RPMI8226 (cell line): ENCODE measurements at places on chromosomes 3 and 15.

DNA sequence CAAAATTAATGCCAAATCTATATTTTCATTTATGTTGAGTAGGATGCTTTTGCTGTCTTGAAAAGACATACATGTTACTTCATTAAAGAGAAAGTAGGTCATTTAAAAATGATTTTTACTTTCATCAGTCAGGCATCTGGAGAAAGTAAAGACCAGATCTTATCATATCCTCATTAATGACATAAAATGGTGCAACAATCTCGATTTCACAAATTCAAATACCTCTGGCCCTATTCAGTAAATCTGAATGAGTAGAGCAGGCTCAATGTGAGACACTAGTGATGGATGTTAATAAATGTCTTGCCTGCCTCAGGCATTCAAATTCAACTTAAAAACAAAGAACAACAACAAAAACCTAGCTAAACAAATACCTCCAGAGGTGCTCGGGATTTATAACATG lies 714.1 kb downstream of the NAALADL2 start:
- DNase-seq, result no peak

DNA sequence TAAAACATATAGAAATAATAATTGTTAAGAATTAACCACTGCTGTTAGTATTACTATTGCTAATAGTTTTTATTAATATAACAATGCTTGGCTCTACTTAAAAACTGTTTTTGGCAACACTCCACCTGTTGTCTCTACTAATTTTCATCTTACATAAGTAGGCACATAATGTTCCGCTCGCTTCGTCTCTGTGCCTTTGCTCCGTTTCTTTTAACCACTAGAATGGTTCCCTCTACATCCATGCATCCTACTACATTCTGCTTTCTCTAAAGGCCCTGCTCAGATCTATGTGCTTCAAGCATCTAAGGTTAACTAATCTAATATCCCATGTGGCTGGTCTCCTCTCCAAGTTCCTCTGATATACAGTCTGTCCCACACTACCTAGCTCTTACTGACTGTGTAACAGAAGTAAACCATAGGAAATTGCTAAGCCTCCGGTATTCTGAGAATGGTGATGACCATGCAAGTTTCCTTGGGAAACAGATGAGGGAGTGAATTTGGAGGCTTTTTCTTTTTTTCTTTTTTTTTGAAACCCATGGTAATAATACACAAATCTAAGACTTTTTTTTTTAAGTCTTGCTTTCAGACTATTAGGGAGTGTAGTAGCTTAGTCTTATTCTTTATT lies 138.3 kb downstream of the P3H2 start:
- no peak for DNase-seq

DNA sequence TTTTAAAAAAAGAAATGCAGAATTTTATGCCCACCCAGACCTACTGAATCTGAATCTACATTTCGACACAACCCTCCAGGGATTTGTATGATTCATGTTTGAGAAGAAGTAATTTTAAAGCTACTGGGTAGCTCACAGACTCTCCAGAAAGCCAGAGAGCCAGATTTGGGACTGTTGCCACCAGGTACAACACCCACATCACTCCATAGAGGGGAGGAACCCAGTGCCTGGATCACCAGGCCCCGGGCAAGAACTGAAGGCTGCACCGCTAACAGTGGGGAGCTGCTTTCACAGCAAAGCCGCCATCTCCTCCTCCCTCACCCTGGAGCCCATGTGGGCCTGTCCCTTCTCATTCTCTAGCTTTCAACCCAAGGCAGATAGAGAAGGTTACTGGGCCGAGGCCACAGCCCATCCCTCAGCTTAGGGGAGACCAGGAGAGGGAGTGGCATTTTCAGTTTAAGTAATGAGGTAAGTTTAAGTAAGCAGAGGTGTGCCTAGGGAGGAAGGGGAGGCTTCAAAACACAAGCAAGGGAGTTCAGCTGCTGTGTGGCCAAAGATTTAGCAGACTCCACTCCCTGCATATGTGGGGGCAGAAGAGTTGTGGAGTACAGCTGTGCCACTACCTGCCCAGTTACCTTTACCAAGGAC lies 109.8 kb downstream of the IL12A start:
- DNase-seq, result no peak

- DNase-seq, result no peak
Observed at GRCh38 chr3:132509506-132509905, 87.6 kb upstream of the ACKR4 start.

- no peak for DNase-seq
Observed at GRCh38 chr3:187726564-187726963, 18.7 kb downstream of the BCL6 start.

- DNase-seq, result no peak
Observed at GRCh38 chr15:80429964-80430363, 25.8 kb downstream of the ARNT2 start.

GRCh38 chr3:16411441-16411840 lies 102.1 kb downstream of the RFTN1 start:
- no peak for DNase-seq

GRCh38 chr15:95025924-95026728 lies 794.8 kb downstream of the MCTP2 start:
- DNase-seq, result peak; percentile 51

- DNase-seq, result peak; percentile 82
Observed at GRCh38 chr3:50436114-50436674, 67.2 kb downstream of the CACNA2D2 start.

- DNase-seq, result no peak
Observed at GRCh38 chr15:95439922-95440376, 890.6 kb upstream of the NR2F2 start.

DNA sequence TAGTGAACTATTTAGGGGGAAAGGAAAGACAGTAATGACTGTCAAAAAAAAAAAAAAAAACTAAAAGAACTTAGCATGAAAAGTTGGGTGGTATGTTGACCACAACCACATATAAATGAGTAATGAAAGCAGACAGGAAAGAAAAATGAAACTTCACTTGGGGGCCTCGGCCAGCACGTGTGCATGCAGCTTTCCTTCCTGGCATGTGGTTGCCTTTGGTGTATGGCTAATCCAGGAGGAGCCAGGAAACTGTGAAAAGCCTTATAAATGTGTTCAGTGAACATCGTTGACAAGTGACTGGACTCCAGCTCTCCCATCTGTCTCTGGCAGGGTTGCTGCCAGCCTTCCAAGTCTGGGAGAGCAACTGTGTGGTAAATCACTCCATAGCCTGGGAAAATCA lies 195.1 kb downstream of the DTWD1 start:
- DNase-seq, result no peak

GRCh38 chr3:157127831-157128767 lies 31.8 kb downstream of the CCNL1 start:
- DNase-seq, result no peak

DNA sequence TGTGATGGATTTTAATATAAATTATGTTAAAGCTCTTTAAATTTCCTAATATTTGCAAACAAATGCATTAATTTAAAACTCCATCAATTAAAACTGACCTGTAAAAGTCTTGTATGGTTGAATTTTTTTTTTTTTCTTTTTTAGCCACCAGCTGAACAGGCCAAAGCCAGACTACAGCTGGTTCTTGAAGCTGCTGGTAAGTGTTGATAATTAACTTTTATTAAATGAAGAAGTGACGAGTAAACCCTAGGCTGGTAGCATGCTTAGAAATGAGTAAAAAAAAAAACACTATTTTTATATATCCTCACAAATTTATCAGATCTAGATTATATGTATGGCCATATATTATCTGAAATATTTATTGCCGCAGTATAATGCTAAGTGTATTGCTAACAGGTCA lies 216.3 kb upstream of the MLF1 start:
- no peak for DNase-seq

- no peak for DNase-seq
Observed at GRCh38 chr15:32870240-32871033, 152.6 kb downstream of the GREM1 start.

DNA sequence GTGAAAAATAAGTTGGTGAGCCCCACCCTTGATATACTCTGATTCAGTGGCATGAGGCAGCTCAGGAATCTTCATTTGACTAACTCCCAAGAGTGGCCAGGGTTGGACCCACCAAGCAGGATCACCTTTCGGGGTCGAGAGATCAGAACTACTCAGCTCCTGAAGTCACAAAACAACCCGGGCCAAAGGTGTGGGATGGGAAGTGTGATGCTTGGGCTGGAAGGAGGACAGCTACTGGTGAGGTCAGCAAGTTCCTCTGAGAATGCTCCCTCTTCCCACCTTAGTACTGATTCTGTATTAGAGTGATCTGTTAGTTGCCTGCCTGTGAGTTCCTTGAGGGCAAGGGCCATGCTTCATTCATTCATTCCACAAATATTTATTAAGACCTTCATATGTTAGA lies 15.1 kb downstream of the ESYT3 start:
- no peak for DNase-seq

GRCh38 chr15:35907511-35907910 lies 361.5 kb upstream of the DPH6 start:
- DNase-seq, result no peak

DNA sequence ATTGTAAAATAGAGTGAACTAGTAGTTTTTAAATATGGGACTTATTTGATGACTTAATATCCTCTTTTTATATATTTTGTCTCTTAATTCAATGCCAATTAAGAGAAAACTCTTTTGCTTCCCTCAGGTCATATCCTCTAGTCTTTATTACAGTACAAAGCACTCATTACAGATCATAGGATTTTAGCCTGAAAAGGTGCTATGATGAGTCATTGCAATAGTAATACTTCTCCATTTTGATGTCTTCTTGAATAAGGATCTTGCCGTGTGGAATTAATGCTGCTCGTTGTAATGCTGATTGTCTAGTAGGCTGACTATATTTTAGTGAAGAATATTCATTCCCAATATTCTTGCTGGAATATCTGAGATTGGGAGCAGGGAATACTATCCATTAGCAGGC lies 612.2 kb upstream of the GOLIM4 start:
- DNase-seq, result no peak

- peak; percentile 84 for DNase-seq
Observed at GRCh38 chr15:56468401-56468800, 3.5 kb upstream of the MNS1 start.
